ENCODE measurements at places on chromosomes 2 and 18.

DNA sequence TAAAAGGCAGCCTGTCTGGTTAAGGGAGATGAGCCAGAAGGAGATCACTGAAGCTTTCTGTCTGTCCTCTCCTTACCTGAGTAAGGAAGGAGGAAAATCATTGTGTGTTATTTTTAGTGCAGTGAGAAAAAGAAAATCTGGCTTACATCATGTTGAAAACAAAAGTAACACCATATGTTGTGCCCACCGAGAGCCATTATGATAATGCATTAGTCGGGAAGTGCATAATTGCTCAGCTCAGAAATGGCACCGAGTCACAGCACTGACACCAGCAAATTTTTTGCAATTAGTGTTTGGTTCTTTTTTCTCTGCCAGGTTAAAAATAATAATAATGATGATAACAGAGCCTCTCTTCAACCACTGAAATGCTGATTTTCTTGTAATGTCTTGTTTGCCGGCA is 46.6 kb downstream of the HNMT start:
- no peak for DNase-seq

- no peak for DNase-seq
These were observed 47.1 kb upstream of the XIRP2 start for GRCh38 chr2:166841152-166841551.

DNA sequence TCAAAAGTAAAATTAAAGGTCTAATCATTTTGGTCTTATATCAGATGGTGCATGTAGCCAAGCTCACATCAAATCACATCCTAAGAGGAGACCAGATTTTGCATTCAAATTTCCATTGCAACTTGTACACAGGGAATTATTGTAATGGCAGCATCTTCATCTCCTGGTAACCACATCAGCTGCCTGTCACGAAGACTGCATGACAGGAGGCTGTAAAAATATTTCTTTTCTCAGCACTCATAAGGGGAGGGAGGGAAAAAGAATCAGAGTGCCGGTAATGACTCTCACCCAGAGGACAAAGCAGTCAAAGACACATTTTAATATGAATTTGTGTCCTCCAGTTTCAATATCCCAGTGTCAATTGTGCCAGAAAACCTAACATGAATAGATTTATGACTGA is 216.7 kb downstream of the TMEM163 start:
- DNase-seq: no peak

- DNase-seq: no peak
These were observed 21.4 kb downstream of the POLE4 start for GRCh38 chr2:74979844-74980243.

- DNase-seq: no peak
These were observed 2.3 kb upstream of the CHN1 start for GRCh38 chr2:175007510-175007909.

DNA sequence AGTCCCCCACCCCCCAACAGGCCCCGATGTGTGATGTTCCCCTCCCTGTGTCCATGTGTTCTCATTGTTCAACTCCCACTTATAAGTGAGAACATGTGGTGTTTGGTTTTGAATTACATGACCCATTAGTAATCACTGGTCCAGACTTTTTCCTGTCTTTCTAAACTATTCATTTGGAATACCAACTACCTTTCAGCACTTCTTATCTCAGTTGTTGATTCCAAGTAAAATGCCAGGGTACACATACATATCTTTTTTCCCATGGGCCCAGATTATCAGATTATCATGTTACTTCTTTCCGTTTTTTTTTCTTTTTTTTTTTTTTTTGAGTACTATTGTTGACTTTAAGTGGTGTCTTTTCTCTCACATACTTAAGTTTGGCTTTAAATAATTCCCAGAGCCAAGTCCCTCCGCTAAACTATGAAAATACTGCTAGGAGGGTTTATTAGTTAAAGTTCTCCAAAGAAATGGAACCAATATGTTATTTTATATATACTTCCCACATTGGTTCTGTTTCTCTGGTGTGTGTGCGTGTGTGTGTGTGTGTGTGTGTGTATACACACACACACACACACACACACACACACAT is 389.3 kb downstream of the IRS1 start:
- DNase-seq: no peak

GRCh38 chr2:71223767-71224333 is 3.1 kb downstream of the PAIP2B start:
- DNase-seq: no peak

- no peak for DNase-seq
These were observed 58.1 kb downstream of the NDUFA10 start for GRCh38 chr2:239966853-239967552.

GRCh38 chr18:23479829-23480505 is 23.3 kb upstream of the RMC1 start:
- DNase-seq: no peak

DNA sequence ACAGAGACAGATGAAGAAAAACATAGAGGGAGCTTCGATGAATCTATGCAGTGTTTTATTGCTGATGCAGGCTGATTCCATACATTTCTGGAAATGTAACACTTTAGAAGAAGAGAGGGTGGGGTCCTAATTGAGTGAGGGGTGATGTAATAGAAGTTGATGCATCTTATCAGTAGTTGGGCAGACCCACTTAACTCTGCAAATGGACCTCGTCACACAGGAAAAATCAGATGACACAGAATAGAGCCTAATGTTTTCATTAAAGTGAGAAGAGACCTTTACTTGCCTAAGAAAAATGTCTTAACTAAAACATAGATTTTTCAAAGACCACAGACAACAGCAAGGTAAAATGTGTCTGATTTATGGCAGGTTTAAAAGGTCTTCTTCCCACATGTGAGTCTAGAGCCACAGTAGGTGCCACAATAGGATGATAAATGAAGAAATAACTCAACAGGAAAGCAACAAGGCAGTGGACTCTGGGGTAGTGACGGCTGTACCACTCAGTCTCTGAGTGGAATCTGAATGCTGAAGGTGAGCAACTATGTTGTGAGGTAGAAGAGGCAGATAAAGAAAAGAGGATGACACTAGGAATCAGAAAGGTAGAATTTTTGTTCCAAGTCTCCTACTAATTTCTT is 414.7 kb upstream of the PIK3C3 start:
- no peak for DNase-seq

DNA sequence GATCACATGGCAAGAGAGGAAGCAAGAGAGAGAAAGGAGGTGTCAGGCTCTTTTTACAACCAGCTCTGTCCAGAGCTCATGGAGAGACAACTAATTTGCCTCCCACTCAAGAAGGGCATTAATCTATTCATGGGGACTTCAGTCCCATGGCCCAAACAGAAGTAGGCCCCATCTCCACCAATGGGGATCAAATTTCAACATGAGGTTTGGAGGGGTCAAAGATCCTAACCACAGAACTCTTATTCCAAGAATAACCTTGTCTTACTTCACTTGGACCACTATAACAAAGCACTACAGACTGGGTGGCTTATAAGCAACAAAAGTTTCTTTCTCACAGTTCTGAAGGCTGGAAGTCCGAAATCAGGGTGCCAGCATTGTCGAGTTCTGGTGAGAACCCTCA is 31.8 kb downstream of the GRB14 start:
- no peak for DNase-seq

DNA sequence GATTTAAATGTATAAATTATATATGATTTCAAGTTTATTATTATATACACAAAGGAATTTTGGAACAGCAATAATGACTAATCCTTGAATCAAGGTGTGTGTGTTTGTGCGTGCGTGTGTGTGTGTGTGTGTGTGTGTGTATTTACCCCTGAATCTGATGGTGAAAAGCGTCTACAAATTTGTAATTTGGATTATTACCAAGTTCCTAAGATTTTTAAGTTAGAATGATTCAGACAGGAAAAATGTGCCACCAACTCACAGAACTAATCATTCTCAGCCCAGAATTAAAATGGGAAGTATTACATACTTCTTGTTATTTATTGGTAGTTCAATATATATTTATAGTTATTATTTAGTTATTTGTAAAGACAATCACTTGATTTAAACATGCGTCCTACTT is 12.3 kb downstream of the CALCRL start:
- DNase-seq: no peak

GRCh38 chr2:69798290-69798908 is 31.1 kb upstream of the GMCL1 start:
- DNase-seq: no peak

GRCh38 chr2:29001806-29002205 is 20.7 kb downstream of the TOGARAM2 start:
- no peak for DNase-seq

DNA sequence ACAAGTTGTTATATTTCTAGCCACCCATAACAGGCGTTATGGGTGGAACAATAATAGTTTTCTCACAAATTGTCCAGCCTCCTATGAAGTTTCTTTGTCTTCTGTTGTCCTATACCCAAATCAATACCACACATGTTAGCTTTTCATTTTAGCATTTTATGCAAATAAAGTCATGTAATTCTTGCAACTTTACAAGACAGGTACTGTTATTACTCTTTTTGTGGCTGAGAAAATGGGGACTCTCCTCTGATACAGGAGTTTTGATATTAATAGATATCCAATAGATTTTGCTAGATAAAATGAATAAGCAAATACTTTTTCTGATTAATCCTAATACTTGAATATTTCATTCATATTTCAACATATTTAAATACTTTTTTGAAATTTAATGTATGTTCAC is 151.0 kb downstream of the PMAIP1 start:
- DNase-seq: no peak

DNA sequence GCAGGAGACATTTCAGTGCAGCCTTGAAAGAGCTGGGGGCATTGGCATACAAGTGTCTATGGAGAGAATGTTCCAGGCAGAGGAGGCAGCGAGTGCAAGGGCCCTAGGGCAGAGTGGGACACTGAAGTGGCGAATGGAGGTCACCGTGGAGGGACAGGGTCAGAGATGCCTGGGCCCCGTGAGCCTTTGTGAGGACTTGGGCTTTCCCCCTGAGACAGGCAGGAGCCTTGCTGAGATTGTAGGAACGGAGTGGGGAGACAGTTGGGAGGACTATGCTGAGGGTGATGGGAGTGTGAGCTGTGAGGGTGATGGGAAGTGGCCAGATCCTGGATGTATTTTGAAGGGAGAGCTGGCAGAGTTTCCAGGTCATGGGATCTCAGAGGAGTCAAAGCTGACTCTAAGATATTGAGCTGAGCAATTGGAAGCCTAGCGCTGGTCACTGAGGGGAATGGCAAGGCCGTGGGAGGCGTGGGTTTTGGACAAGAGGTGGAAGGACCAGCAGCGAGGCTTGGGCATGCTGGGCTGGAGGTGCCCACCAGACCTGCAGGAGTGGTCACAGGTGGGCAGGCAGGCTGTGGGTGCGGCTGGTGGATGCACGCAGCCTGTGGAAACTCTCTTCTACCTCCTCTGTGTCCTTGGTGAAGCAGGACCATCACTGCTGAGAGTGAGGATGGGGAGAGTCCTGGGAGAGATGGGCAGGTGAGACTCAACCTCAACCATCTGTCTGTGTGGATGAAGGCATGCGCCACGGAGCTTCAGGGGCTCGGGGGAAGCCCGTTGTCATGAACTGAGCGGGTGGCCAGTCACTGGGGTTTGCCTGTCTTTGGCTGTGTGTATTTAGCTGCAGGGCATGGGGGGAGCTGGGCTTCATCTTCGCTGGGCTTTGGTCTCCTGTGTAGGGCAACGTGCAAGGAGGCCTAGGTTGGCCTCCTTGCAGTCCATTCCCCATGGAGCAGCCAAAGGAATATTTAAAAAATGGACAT is 241.2 kb upstream of the HS6ST1 start:
- DNase-seq: no peak

- no peak for DNase-seq
These were observed 141.0 kb downstream of the PHLPP1 start for GRCh38 chr18:62856294-62856693.

- DNase-seq: no peak
These were observed 19.0 kb downstream of the TPGS2 start for GRCh38 chr18:36809590-36810381.
